ENCODE measurements at places on chromosomes 12 and 14.

DNA sequence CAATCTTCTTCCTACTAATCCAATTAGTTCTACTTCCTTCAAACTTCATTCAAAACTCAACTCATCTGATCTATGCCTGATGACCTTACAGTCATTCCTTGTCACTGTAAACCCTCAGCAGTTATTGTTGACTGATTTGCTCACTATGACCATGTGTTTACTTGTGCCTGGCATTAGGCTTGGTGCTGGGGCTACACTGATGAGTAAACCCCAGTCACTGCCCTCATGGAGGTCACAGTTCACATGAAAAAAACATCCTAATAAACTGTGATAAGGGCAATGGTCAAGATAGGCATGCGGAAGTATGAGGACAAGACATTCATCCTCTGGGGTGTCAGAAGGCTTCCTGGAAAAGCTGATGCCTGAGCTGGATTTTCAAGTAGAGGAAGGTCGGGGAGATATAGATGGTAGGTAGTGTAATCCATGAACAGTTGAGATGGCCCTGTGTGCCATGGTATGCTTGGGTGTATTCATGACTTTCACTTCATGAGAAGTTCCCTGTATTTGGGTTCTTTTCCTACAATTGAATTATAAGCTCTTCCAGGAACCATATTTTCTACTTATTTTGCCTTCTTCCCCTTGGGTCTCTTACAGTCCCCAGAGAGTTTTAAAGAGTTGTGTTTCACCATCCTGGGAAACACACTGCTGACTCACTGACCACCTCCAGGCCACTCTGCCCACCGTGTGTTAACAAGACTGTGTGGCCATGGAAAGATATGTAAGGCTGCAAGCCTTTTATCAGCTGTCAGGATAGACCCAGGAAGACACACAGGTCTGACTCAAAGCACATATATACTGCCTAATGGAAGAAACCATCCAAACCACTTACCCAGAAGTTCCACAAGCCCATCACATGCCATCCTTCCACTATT is 38.7 kb upstream of the DUSP6 start:
- no peak for DNase-seq

DNA sequence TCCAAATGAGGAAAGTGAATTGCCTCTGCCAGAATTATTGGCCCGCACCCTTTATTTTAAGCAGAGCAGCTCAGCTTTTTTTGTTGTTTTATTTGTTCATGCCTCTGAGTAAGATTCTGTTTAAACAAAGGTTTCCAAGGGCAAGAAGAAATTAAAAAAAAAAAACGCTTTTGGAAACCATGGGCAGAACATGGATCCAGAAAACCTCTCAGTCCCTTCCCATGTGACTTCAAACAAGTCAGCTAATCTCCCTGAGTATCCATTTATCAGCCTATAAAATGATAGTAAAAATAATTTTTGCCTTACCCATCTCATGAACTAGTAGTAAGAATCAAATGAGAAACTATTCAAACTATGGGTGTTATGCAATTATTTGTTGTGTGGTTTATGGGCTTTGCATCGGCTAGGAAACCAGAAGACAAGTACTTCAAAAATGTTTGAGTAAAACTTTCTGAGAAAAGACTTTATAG is 27.6 kb downstream of the KITLG start:
- no peak for DNase-seq

GRCh38 chr14:102015771-102016170 is 51.4 kb downstream of the DYNC1H1 start:
- DNase-seq: no peak

GRCh38 chr12:5188472-5188871 is 144.8 kb downstream of the KCNA5 start:
- no peak for DNase-seq

GRCh38 chr12:20469756-20470155 is 101.4 kb downstream of the PDE3A start:
- DNase-seq: no peak

- no peak for DNase-seq
These were observed 105.4 kb downstream of the PAPLN start for GRCh38 chr14:73342670-73343069.

DNA sequence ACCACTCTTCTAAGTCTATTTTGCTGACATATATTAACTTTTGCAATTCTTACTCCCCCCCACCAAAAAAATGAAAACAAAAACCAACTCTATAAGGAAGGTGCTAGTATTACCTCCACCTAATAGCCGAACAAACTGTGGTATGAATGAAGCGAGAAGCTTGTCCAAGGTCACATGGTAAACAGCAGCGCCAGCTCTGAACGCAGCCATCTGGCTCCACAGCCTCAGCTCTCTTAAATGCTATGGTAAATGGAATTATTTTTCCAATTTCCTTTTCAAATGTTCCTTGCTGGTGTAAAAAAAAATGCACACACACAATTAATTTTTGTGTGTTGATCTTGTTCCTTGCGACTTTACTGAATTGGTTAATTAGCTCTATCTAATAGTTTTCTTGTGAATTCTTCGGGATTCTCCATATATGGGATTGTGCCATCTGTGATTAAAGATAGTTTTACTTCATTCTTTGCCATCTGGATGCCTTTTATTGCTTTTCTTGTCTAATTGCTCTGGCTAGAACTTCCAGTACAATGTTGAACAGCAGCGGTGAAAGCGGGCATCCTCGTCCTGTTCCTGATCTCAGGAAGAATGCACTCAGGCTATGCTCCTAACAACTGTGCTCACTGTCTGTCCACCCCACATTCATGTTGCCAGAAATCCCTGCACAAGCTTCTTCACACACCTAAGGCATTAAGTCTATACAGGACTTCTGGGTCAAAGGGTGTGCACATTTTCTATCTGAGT is 10.7 kb upstream of the C12orf76 start:
- DNase-seq: no peak

DNA sequence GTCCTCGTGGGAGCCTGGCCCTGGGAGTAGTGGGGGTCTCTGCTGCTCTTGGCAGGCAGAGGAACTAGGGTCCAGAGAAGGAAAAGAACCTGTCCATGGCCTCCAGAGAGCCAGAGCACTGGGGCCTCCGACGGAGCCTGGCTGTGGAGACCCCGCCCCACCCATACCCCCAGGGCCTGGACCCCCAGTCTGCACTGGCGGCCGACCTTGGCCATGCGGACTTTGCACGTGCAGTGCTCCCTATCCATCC is 1.1 kb downstream of the BEGAIN start:
- no peak for DNase-seq

- no peak for DNase-seq
These were observed 94.1 kb downstream of the PLCZ1 start for GRCh38 chr12:18643681-18644080.

DNA sequence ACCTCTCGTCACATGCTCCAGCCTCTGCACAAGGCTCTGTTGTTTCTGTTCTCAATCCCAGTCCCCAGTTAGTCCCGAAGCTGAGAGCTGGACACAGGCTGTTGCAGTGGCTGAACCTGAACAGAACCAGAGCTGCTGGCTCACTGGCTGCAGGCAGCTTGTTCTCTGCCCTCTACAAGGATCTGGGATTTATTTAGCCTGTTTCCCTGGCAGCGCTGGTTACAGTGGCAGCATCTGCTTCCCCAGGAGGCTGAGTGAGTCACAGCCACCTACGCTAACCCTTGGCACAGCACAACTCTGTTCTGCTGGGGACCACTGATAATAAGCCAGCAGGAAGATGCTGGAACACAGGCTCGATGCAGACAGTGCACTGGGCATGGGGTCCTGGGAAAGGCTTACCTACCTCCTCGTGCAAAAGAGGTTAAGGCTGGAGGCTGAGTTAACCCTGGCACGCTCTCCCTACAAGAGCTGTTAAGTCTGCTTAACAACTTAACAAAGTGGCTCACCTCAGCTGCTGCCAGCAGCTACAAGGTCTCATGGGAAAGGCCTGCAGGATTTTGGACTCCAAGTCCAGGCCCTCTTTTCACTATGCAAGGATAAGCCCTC is 299.6 kb downstream of the PCNX1 start:
- DNase-seq: no peak

DNA sequence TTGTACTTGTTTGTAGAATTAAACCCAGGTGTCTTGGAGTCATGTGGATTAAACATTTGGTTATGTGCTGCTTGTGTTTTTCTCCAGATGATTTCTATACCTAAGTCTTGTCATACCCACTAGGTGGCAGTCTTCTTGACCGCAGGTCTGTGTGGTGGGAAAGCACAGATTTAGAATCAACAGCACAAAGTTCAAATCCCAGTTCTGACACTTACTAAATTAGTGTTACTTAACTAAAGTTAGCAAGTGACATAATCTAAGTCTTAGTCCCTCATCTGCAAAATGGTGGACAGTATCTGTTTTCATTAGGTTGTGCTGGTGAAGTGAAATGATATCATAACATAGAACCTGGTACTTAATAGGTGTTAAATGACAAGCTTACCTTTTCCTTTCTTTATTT is 151.0 kb upstream of the ARHGAP5 start:
- peak; percentile 71 for DNase-seq

DNA sequence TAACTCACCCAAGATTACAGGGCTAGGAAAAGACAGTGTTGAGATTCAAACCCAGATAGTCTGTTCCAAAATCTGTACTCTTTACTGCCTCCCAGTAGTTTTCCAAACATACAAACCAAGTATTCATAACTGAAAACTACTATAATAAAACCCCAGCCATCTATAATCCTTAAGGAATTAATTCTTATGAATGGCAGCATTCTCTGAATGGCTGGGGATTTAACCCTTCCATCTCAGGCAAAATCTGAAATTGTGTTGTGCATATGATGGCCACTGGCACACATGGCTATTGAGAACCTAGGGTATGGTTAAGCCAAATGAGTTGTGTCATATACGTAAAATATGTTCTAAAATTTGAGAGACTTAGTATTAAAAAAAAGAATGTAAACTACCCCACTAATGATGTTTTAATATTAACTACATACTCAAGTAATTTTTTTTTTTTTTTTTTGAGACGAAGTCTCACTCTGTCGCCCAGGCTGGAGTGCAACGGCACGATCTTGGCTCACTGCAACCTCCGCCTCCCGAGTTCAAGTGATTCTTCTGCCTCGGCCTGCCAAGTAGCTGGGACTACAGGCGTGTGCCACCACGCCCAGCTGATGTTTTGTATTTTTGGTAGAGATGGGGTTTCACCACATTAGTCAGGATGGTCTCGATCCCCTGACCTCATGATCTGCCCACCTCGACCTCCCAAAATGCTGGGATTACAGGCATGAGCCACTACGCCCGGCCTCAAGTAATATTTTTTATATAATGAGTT is 16.7 kb downstream of the PPP1R13B start:
- no peak for DNase-seq

DNA sequence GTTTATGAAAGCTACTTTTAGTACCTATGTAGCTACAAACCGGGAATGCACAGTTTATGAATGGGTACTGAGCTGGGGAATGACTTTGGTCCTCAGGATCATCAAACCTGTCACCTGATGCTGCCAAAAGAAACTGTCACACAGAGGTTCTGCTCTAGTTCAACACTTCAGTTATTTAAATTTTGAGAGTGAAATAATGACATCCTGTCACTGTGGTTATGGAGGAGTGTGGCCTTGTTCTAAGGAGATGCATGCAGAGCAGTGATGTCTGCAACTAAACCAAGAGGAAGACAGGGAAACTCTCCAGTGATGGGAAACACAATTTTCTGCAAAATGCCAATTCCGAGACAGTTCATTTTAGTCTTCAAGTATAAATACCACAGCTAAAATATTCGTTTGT is 4.8 kb upstream of the AEBP2 start:
- DNase-seq: no peak

GRCh38 chr12:109448707-109449390 is 28.3 kb downstream of the KCTD10 start:
- no peak for DNase-seq

GRCh38 chr14:67773844-67774377 is 42.5 kb downstream of the ZFYVE26 start:
- no peak for DNase-seq

- no peak for DNase-seq
These were observed 13.0 kb upstream of the SERPINA12 start for GRCh38 chr14:94522115-94522724.

DNA sequence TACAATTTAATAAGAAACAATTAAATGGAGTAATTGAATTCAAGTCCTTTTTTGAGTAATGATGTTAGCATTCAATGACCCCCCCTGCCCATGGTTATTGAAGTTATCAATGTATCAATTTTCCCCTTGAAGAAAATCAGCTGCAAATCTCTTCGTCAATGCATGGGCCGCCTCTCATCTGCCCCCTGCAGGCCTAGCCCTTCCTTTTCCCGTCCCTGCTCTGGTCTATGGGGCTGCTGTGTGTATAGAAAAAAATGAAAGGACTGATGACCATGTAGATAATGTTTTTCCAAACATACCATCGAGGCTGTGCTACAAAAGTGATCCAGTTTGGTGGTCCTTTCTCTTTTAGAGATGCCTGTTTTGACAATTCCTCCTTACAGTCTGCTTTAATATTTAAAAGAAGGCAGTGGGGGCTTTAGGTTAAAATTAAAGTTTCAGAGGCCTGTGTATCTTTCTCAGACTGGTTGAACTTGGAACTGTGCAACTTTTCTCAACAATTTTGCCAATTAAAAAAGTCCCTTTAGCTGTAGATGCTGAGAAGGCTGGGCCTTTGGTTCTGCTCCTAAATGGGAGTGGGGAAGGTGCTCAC is 98.4 kb downstream of the APAF1 start:
- DNase-seq: no peak

DNA sequence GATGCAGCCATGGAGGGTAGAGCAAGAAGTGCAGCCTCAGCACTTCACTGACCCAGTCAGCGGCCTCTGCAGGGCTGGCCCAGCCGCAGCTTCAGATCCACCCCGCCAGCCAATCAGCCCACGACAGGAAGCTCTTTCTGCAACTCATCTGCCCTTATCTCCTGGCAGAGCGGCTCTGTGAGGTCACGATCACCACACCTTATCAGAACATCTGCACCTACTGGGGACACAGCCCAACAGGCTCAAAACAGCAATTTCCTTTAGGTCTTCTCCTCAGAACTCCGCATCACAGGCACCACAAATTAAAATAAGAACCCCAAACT is 287.3 kb downstream of the BCL11B start:
- no peak for DNase-seq

GRCh38 chr14:98897605-98898309 is 374.2 kb downstream of the BCL11B start:
- no peak for DNase-seq

DNA sequence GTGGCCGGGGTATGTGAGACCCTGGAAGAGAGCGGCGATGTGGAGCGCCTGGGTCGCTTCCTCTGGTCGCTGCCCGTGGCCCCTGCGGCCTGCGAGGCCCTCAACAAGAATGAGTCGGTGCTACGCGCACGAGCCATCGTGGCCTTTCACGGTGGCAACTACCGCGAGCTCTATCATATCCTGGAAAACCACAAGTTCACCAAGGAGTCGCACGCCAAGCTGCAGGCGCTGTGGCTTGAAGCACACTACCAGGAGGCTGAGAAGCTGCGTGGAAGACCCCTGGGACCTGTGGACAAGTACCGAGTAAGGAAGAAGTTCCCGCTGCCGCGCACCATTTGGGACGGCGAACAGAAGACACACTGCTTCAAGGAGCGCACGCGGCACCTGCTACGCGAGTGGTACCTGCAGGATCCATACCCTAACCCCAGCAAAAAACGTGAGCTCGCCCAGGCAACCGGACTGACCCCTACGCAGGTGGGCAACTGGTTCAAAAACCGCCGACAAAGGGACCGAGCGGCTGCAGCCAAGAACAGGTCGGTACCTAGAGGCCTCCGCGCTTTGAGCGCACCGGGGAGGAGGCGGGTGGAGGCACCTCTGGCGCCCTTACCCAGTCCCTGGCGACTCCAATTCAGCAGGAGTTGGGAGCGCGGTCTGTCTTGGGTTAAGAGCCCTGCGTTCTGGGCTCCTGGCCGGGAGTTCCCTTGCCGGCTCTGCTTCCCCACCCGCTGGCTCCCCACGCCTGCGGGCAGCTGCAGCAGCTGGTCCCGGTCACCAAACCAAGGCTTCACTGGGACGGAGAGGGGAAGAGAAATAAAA is 700 bp downstream of the SIX6 start:
- DNase-seq: no peak
